ENCODE measurements at places on chromosomes 12 and 14.

GRCh38 chr14:51248016-51248987, 8.3 kb downstream of the TMX1 start:
- no peak for DNase-seq

GRCh38 chr14:105641075-105641937, 114.9 kb downstream of the TMEM121 start:
- DNase-seq: no peak

GRCh38 chr12:116441292-116441691, 117.9 kb upstream of the MAP1LC3B2 start:
- DNase-seq: no peak

- DNase-seq: peak; percentile 8
These were observed 155.4 kb downstream of the DIO2 start for GRCh38 chr14:80055667-80056496.

DNA sequence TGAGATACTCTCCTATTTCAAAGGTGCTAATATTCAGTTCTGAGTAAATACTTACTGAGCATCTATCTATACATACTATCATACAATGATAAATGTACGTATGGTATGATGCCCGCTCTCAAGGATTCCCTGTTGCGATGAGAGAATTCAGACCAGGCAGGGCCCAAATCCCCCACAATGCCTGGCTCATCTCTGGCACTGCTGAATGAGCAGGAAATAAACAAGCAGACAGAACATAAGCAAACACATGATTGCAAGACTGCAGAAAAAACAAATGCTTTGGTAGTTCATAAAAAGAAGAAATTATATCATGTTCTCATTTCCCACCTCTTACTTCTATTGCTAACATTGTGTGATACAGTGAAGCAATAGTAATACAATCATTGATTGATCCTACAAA, 77.2 kb upstream of the DUSP6 start:
- DNase-seq: no peak

DNA sequence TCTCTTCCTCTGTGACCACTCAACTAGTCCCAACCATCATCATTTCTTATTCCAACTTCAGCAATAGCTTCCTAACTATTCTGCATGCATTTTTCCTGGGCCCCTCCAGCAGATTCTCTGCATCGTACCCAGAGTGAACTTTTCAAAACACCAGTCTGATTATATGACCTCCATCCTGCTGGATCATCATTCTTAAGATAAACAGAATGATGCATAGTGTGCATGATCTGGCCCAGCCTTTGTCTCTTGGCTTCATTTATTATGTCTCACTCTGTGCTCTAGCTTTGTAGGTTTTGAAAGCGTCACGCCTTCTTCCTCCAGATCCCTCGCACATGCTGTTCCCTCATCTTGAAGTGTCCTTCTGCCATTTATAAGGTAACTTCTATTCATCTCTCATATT, 46.3 kb upstream of the SLC38A4 start:
- DNase-seq: no peak

- DNase-seq: no peak
These were observed 4.3 kb upstream of the GZMH start for GRCh38 chr14:24613747-24614146.

DNA sequence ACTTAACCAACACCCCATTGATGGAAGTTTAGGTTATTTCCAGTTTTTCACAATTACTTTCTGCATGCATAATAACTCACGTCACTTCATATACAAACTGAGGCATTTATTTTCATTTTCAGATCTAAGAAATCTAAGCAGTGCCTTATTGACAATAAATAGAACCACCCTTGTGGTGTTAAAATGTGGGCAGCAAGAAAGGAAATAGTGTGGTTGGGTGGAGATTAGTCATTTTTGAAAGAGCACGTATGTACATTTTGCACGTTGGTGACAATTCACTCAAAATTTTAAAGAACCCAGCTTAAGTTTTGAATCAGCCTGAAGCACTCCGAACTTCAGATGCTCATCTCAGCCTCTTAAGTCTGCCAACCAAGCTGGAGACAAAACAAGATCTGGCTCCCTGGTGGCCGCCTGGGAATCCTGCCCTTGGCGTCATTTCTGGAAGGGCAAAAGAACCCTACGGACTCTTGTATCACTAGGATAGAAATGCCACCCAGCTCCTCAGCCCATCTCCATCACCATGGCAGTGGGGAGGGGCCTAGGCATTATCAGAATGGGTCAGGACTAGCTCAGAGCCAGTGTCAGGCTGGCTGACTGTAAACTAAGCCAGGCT, 89.5 kb upstream of the BCL2L14 start:
- no peak for DNase-seq

DNA sequence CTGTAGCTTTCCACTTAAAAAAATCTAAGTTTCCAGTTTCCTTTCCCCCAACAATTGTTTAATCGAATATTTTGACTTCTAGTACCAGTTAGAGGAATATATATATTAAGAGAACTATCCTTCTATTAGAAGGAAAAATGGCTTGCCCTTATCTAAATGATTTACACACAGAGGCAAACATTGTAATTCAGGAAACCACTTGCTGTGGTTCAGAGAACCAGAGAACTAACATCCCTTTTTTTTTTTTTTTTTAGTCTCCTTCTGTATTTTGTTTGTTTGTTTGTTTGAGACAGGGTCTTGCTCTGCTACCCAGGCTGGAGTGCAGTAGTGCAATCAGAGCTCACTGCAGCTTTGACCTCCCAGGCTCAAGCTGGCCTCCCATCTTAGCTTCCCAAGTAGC, 746.6 kb downstream of the VRK1 start:
- DNase-seq: no peak

DNA sequence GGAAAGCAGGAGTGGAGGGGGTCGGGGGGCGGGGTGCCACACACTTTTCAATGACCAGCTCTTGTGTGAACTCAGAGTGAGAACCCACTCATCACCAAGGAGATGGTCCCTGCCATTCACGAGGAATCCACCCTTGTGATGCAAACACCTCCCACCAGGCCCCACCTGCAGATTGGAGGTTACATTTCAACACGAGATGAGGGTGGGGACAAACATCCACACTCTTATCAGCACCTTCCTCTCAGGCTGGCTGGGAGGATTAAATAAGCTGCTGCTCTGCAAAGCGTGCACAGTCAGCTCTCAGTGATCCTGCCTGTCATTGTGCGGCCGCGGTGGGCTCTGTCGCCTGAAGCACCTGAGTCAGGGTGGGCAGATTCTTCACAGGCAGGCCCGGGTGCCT, 39.7 kb downstream of the AACS start:
- no peak for DNase-seq

- no peak for DNase-seq
These were observed 87.5 kb downstream of the DUSP16 start for GRCh38 chr12:12474931-12475795.

DNA sequence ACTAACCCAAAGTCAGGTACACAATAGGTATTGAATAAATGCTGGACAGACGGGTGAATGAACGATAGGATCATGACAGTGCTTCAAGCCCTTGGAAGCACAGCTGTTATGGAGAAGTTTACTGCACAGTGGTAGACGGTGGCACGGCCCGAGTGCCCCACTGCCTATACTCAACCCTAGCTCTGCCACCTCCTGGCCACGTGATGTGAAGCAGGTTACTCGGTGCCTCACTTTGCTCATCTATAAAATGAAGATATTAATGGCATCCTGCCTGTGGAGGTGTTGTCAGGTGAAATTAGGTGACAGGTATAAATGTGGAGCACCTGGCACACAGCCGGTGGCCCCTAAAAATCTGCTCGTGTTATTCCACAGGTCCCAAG, 5.8 kb downstream of the ASB2 start:
- peak; percentile 58 for DNase-seq

DNA sequence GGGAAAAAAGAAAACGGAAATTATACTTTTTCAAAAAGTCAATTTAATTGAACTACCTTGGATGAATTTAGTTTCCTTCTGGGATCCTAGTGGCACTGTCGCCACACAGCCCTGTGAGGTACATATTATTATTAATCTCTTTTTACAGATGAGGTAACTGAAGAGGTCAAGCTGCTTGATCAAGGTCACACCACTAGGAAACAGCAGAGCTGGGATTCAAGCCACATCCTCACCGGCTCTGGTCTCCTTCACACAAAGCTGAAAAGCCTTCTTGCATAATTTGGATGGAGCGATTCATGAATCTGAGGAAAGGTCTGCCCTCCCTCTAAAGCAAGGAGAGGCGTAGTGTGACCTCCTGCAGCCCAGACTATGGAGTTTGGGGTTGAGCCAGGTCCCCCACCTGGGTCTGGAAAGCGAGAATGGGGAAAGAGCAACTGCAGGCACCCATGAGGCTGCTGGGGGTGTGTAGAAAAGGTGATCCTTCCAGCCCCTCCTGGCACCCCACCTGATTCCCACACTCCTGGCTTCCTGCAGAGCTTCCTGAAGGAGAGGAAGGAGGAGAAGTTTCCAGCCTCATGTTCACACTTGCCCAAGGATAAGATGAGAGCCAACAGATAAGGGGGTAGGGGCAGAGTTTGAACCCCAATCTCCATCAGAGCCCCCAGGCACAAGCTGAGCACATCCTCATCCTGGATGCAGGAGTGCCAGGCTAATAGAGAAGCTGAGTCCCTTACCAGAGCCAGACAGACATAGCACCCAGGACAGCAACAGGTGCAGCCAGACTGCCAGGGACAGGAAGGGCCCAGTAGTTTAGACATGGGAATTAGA, 3.9 kb upstream of the KRT79 start:
- DNase-seq: no peak

DNA sequence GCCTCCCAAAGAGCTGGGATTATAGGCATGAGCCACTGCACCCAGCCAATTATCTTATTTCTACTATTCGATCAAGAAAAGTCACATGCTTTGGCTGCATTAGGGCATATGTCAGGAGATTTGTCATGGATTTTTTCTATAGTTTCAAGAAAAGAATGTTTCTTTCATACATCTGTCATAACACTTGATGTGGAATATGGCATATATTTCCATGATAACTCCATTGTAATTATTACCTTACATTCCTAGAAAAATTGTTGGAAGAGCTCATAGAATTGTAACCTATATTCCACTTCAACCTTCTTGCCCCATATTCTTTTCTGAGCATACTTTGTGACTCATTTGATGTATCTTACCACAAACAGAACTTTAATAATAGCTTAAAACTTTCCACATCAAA, 740.9 kb upstream of the FLRT2 start:
- no peak for DNase-seq

DNA sequence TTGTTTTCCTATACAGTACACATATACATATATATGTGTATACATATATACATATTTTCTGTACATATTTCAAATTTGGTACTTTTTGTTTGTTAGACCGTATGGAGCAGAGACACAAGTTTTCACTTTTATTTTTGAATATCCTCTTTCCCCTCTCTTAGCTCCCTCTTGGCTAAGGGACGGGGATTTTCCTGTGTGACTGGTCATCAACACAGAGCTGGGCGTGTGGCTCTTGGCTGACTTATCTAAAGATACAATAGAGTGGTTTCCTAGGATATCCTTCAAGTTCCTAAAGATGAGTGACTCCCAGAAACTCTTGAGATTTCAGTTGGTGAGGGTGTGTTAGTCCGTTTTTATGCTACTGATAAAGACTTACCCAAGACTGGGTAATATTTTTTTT, 1404.5 kb upstream of the TMEM132C start:
- no peak for DNase-seq

- no peak for DNase-seq
These were observed 14.3 kb upstream of the OTUB2 start for GRCh38 chr14:94011795-94012194.

GRCh38 chr12:78002878-78003277, 172.2 kb downstream of the NAV3 start:
- DNase-seq: peak; percentile 57

GRCh38 chr14:24176599-24176998, 4.7 kb downstream of the REC8 start:
- no peak for DNase-seq

- DNase-seq: peak; percentile 79
These were observed 47.3 kb upstream of the TMED10 start for GRCh38 chr14:75223664-75224154.

DNA sequence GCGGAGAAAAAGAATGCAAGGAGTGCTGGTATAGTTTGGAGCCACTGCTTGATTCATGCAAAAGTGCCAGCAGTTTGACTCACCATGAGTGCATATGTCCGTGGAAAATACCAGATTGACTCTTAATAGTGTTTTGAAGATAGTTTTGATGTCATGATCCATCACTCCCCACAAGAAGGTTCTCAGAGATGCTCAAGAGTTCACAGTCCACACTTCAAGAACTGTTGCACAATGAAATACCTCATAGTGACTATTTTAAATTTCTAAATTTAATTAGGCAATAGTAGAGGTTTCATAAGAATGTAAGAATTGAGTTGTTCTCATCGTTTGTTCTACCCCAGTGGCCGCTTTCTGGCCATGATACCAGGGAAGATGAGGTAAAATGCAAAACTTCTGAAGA, 286.6 kb upstream of the RGS6 start:
- no peak for DNase-seq

GRCh38 chr12:114396153-114396868, 9.6 kb downstream of the TBX5 start:
- no peak for DNase-seq

GRCh38 chr12:45446013-45446412, 230.1 kb downstream of the ANO6 start:
- DNase-seq: no peak

GRCh38 chr14:80455031-80455430, 243.7 kb upstream of the DIO2 start:
- no peak for DNase-seq

- peak; percentile 21 for DNase-seq
These were observed 1059.8 kb downstream of the TMEM121 start for GRCh38 chr14:106586098-106586704.

DNA sequence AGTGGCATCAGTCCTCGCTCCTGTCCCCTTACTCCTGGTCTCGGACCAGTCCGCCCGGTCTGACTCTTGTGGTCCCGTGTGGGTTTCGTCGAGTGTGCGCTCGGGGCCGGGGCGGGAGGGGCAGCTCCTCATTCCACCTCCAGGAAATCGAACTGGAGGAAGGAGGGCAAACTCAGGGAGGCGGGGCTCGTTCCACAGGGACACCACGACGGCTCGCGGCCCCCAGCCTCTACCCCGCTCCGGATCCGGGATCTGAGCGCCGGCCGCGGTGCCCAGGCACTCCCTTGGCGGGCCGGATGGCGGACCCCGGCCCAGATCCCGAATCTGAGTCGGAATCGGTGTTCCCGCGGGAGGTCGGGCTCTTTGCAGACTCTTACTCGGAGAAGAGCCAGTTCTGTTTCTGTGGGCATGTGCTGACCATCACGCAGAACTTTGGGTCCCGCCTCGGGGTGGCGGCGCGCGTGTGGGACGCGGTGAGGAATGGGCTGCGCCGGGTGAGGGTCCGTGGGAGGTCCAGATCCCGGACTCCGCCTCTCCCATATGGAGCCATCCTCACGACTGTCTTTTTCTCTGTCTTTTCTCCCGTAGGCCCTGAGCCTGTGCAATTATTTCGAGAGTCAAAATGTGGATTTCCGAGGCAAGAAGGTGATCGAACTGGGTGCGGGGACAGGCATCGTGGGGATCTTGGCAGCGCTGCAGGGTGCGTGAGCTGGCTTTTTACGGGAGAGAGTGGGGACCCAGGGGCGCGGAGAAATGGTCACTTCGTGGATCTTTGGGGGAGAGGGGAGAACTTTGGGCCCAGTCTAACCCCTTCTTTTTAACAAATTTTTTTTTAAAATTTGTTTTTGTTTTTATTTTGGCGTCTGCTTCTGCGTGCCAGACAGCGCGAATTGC, at the start of gene EEF1AKMT3:
Gene EEF1AKMT3, plus strand, starts transcription at position 186 of the 894 bp plus-strand sequence. Its CDS starts 111 bp downstream, at position 297.
- peak; percentile 38 for DNase-seq

- no peak for DNase-seq
These were observed 267 bp downstream of the CFAP251 start for GRCh38 chr12:121918679-121919038.

GRCh38 chr14:60654334-60654821, 5.1 kb upstream of the SIX1 start:
- no peak for DNase-seq
